ENCODE measurements at places on chromosomes 4 and X.

- DNase-seq = no peak
Observed at GRCh38 chr4:189313064-189313463, 627.6 kb upstream of the FRG1 start.

- DNase-seq = no peak
Observed at GRCh38 chrX:118824173-118824730, 628 bp downstream of the ZCCHC12 start.

DNA sequence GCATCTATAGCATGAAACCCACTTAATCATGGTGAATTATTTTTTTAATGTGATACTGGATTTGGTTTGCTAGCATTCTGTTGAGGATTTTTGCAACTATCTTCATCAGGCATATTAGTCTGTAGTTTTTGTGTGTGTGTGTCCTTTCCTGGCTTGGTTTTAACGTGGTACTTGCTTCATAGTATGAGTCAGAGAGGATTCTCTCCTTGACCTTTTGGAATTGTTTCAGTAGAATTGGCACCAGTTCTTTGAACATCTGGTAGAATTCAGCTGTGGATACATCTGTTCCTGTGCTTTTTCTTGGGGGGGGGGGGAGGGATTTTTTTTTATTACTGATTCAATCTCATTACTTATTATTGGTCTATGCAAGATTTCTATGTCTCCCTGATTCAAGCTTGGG lies 232.0 kb upstream of the KLF8 start:
- no peak for DNase-seq

- DNase-seq = peak; percentile 37
Observed at GRCh38 chr4:99028187-99028586, 32.7 kb downstream of the METAP1 start.

GRCh38 chrX:111170017-111170416 lies 74.0 kb downstream of the PAK3 start:
- no peak for DNase-seq

DNA sequence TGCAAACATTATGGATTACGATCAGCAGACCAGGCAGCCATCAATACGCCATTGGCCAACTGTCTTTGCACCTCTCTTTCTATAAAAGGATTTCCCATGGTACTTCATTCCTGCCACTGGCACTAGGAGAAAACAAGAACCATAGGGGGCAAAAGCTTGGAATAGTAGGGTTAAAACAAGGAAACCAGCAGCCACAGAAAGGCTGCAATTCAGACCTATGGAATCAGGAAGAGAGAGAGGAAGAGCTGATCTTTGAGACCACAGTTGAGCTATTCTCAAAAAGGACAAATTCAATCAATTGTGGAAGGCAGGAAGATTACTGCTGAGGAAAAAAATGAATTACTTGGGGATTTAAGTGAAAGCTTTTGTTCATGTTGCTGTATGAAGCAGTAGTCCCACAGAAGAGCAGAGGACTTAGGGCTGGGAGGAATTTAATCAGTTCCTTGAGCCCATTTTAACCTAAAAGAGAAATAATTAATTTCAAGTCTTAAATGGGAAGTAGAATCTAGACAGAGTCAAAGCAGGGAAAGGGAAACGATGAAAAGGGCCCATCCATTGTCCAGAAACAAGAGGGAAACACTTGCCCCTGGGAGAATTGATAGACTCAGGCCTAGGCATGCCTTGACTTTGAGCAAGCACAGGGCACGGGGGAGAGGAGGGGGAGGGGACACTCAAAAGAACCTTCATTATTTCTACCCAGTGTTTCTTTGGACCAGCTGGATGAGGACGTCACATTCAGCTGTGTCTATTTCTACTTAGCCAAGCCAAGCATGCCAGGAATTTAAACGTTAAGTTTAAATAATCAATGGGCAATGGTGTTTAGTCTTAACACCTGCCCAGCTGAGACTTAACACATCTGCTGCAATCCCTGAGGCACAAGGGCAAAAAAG lies 50.7 kb downstream of the SCD5 start:
- DNase-seq = no peak

GRCh38 chrX:39692796-39693195 lies 405.0 kb downstream of the BCOR start:
- DNase-seq = no peak

GRCh38 chr4:81648576-81649275 lies 177.0 kb upstream of the RASGEF1B start:
- DNase-seq = no peak

- DNase-seq = no peak
Observed at GRCh38 chr4:40628888-40629287, 776 bp downstream of the RBM47 start.

DNA sequence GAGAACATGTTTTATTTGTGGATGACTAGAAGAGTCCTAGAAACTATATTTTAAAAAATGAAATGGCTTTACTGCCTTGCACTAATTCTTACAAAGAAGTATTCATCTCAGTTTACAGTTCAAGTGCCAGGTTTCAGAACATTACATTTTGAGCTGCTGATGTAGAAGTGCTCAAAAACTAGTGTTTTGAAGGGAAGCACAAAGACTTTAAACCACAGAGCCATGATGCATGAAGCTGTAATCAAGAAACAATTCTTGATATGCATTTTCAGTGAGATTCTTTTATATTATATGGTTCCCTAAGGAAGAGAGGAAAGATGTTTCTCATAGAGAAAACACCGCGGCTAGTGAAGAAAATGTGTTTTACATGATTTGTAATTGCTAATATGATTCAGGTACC lies 1163.0 kb downstream of the RAPGEF2 start:
- DNase-seq = no peak

- no peak for DNase-seq
Observed at GRCh38 chr4:162706632-162707031, 460.1 kb downstream of the NAF1 start.

GRCh38 chrX:139126493-139126892 lies 404.0 kb upstream of the F9 start:
- DNase-seq = no peak

GRCh38 chr4:1136048-1136447 lies 22.7 kb upstream of the RNF212 start:
- no peak for DNase-seq

DNA sequence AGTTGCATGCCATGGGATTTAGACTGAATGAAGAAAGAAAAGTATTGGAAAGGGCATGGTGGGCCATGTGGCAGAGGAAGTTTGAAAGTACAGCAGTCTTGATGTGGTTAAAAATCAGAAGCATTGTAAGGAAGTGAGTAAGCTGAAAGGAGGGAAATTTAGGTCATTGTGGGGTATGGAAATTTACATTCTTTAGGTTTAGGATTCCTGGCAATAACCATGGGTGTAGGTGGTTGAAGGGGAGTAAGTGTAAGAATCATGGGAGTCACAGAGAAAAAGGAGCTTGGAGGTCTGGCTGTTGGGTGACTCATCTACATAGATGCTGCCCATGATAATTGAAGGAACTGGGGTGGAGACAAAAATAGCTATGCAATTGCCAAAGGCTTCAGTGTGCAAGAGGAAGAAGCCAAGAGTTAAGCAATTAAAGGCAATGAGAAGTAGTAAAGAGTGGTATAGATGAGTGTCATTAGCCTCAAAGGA lies 243.8 kb upstream of the LDB2 start:
- no peak for DNase-seq

DNA sequence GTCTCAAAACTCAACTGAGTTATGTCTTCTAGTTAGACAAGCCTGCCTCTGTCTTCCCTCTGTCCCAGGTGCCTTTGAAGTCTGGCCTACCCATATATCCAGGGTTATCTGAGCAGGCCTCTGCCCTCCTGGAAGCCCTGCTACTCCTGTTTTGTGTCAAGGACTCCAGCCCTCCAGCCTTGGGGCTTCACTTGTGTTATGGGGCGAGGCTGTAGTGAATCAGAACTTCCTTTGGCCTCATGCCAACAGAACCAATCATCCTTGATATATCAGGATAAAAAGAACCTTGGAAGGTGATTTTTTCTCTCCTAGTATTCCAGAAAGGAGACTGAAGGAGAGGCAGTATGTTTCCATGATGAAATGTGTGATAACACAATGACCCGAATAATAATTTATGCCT lies 8.9 kb upstream of the ADGRG4 start:
- DNase-seq = no peak
